ENCODE measurements at places on chromosomes 3 and 15.

- no peak for DNase-seq
These were observed 1340.1 kb upstream of the EPHA6 start for GRCh38 chr3:95474338-95474737.

DNA sequence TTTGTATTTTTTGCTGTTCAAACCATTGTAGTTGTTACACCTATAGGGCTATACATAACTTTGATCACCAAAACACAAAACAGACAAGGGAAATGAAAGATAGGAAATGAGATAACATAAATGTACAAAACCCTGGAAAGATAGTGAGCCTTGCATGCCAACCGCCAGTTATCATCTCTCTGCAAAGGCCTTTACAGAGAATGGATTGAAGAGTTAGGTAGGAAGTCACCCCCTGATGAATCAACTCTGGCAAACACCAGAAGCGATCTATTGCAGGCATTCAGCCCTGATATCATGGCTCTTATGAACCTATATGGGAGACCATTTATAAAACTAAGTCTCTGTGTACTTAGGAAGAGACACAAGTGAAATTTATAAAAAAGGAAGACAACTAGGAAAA is 588.0 kb downstream of the TUSC7 start:
- DNase-seq: no peak

GRCh38 chr15:47721676-47722075 is 4.4 kb downstream of the SEMA6D start:
- DNase-seq: no peak

- peak; percentile 25 for DNase-seq
These were observed 51.1 kb upstream of the ARRDC4 start for GRCh38 chr15:97909291-97909891.

DNA sequence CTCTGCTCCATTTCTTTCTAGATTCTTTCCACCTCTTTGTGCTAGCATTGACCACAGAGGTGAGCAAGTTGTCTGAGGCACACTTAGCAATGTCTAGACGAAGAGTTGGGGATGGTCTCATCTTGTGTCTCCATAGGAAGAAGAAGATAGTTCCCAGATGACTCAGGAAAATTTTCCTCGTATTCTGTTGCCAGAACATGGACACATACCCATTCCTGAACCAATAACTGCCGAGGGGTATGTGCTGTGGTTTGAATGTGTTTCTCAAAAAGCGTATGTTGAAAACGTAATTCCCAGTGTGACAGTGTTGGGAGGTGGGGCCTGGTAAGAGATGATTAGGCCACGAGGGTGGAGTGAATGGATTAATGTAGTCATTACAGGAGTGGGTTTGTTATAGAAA is 107.5 kb upstream of the GALNT15 start:
- no peak for DNase-seq

GRCh38 chr15:56031836-56032235 is 38.4 kb upstream of the NEDD4 start:
- DNase-seq: no peak

- no peak for DNase-seq
These were observed 27.7 kb downstream of the SCG3 start for GRCh38 chr15:51709031-51709430.

DNA sequence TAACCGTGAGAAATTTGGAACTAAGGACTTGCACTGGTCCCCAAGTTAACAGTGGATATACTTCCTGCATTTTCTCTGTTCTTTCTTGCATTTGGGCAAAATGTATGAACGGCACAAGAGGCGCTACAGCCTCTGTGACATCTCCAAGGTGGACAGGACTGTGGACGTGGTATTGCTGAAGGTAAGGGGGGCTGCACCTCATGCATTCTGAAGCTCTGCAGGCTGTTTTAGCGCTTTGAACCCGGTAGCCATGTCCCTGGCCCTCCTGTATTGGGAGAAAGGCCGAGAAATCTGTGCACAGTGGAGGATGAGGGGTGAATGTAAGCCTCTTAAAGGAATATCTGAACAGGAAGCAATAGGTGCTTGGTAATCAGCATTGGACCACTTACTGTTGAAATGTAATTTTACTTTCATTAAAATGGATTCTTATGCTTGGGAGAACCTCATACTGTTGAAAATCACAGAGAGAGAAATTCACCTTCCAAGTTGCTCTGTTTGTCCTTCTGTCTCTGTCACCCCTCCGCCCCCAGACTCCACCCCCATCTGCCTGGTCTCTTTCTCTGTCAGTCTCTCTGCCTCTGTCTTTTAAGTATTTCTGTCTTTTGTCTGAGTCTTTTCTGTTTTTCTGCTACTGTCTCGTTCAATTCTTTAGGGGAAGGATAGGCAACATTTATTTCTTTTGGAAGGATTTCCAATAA is 174.6 kb downstream of the KLHL25 start:
- DNase-seq: no peak

- peak; percentile 17 for DNase-seq
These were observed 1.8 kb downstream of the BCL6 start for GRCh38 chr3:187743195-187744141.

DNA sequence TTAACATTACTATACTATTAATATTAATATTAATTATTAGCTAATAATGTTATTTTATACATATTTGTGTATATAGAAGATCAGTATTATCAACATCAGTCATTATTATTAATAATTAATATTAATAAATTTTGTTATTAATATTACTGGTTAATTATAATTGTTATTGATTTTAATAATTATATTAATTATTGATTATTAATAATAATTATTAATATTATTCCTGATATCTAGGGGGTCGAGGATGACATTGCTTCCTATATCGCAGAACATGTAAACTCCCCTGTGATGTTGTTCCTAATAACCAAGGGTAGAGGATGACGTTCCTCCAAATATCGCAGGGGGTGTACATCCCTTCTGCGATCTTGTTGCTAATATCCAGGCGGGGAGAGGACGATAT is 17.3 kb upstream of the BMF start:
- no peak for DNase-seq

DNA sequence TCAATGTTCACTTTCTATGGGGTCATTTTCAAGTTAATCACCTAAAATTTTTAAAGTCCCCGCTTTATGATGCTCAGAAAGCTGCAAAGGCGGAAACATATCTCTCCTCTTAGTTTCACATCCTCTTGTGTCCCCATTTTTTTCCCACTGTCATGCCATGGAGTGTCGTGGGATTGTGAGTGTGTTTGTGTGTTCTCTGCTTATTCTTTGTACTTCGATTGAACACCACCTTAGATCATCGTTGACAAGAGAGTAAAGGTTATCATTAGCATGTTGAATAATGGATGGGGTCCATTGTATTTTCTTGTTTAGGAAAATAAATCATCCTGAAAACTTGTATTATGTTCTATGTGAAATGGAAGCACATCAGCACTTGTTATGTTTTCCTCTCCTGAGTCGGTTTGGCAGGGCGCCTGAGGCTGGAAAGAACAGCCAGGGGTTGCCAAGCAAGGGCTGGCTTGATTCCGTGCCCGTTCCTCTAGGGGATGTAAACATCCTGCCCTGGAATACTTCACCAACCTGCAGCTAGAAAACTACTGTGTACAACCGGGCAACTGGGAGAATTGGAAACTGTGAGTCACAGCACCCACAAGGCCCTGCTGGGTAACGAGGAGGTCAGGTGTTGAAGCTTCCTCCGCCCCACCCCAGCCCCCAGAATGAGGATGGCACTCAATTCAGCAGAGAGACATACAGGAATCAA is 67.2 kb downstream of the EIF4E3 start:
- no peak for DNase-seq

DNA sequence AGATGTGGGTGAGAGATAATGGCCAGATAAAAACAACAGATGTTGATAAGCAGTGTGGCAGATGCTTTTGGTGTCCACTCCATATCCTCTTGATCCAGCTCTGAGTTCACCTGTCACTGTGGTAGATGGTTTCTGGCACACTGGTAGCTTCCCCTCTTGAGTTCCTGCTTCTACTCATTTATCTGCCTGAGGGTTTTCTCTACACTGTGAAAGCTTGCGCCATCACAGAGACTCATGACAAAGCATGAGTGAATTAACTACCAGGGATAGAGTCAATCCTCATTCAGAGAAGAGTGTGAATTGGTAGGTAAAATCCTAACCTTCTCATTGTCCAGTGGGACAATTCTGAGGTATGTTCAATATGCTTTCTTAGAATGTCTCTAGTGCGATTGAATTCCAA is 50.0 kb upstream of the ARHGEF26 start:
- DNase-seq: no peak

- DNase-seq: no peak
These were observed 38.5 kb upstream of the LIPC start for GRCh38 chr15:58393241-58393662.

- no peak for DNase-seq
These were observed 92.0 kb downstream of the ZNF609 start for GRCh38 chr15:64552281-64552948.

GRCh38 chr3:160830796-160831195 is 74.8 kb downstream of the PPM1L start:
- no peak for DNase-seq

DNA sequence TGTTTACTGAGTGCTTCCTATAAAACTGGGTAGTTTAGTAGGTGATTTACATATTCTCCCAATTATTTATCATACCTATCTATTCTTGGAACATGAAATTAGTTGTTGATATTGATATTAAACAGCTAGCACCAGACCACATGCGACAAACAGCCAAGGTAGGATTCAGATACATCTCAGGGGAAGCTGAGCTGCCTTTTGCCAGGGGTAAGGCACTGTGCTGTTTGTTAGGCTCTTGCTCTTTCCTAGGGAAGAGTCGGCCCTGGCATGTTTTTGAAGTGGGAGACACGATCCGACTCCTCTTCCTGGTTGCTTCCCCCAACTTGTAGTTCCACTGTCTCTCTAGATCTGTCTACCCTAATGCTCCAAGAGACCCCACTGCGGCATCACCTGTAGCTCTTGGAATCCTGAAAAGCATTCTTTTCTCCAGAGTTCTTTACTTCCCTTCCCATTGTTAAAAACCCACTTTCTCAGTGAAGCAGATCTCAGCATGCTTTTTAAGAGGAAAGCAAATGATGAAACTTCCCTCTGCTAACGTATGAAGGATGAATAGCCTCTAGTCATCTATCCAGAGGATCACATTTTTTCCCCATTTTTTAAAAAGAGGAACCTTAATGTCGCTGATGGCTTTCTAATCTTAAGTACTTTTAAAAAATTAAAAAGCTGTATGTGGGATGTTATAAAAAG is 138.4 kb downstream of the GHSR start:
- DNase-seq: no peak

- DNase-seq: no peak
These were observed 486 bp downstream of the CDIN1 start for GRCh38 chr15:36579792-36580431.

- DNase-seq: no peak
These were observed 56.2 kb upstream of the LPP start for GRCh38 chr3:188097791-188098190.
